ENCODE measurements at places on chromosomes 5 and 9. TPM values are rescaled to one million over a fixed set of nuclear protein-coding genes. Genes with fewer than 3 reads are reported as not detected.

GRCh38 chr5:125357660-125358059 is 611.2 kb upstream of the ZNF608 start:
- DNase-seq: no peak

GRCh38 chr5:167412556-167412955 is 878.9 kb upstream of the WWC1 start:
- no peak for DNase-seq

CDC14B gene
- 0.74 TPM for total RNA-seq

TEK gene
- 38.9 TPM for total RNA-seq

GRCh38 chr9:15192856-15193255 is 114.2 kb downstream of the TTC39B start:
- no peak for DNase-seq

LMBRD2 gene
- total RNA-seq: 5.2 TPM

C9orf153 gene
- total RNA-seq: 0.66 TPM

GRCh38 chr9:18568973-18569372 is 95.0 kb downstream of the ADAMTSL1 start:
- DNase-seq: no peak

- no peak for DNase-seq
Observed at GRCh38 chr9:136857166-136857565, 5.0 kb downstream of the MAMDC4 start.

EXD3 gene
- 30.3 TPM for total RNA-seq

DNA sequence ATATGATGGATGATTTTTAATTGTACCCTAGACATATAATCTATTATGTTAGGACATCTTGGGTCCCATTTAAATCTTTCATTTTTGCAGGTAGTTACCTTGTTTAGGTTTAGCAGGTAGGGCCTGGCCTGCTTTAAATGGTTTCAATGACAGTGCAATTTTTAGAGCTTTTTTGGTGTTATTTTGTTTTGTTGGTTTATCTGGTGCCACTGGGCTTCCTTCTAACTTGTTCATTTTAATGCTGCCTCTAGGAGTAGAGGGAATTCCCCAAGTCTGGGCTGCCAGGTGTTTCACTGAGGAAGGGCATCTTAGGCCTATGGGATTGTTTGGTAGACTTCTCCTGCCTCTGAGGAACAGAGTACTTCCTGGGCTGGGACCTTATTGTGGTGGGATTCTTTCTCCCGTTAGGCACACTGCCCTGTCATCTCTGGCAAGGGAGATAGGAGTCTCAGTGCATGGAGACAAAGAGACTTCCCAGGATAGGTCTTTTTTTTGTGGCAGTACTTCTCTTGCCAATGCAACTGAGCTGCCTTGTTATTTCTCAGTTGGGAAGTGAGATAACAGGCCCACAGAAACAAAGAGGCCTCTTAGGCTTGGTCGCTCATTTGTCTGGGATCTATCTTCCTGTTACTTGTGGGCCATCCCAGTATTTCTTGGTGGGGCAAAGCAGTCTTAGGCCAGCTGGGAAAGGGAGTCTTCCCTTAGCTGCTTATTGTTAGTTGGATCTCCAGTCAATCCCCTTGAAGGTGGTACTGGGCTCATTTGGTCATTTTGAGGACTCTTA is 282.9 kb downstream of the FER start:
- no peak for DNase-seq

DNA sequence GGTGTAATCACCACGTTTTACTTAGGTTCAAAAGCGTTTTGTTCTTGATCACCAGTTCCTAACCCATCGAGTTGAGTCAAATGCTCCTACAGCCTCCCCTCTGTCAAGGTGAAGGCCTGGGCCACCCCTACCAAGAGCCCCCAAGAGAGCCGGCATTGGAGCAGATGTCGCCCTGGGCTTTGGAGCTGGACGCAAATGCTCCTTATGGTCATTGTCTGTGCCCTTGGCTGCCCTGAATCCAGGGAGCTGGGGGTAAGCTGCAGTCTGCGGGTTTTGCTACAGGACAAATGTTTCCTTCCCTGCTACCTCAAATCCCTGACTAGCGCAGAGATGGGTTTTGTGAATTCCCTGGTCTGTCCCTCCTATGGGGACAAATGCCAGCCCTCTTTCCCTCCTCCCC is 4.9 kb downstream of the RNF183 start:
- no peak for DNase-seq

PDE8B gene
- total RNA-seq: not detected

- no peak for DNase-seq
Observed at GRCh38 chr5:109335114-109335513, 74.7 kb downstream of the PJA2 start.

DNA sequence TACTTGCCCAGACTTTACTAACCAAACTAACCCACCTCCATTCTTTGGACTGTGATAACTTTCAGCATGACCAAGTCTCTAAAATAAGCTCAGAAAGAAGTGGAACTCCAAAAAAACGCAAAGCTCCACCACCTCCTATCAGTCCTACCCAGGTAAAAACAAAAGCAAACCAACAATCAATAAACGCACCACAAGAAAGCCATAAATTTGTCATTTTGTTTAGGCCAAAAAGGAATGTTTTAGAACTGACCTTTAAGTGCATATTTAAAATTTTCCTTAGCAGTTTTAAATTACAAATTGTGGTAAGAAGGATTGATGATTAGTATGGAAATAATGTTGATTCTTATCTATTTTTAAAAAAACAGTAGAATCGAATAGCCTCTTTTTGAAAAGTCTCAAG is 25.5 kb upstream of the TTC23L start:
- no peak for DNase-seq

DNA sequence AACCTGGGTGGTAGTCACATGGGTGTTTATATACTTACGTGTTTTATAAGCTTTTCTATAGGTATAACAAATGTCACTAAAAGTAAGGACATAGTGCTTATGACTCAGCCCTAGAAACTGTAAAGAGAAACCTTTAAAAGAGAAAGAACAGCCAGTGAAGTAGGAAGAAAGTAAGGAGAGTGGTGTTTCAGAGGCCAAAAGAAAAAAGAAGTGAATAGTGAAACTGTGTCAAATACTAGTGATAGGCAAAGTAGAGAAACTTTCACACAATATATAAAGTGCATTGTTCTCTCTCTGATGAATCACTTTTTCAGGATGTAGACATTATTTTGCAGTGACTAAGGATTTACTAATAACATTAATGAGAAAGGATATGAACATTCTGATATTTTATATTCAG is 74.2 kb upstream of the SUSD1 start:
- DNase-seq: peak; percentile 85

DNA sequence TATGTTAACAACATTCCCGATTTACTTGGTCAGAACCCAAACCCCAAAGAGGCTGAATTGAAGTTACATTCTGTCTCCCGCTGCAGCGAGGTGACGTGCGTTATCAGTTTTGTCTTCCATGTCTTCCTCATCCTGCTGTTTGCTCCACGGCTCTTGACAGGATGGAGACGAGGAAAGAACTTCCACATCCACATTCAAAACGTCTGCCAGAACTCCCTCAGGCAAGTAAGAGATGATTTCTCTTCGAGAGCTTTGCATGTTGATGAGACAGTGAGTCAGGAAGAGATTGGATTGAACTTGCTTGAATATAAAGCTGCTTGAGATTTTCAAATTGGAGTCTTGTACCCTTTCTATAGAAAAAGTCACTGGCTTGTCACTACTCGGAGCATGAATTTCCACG is 242.6 kb downstream of the AUH start:
- no peak for DNase-seq

DNA sequence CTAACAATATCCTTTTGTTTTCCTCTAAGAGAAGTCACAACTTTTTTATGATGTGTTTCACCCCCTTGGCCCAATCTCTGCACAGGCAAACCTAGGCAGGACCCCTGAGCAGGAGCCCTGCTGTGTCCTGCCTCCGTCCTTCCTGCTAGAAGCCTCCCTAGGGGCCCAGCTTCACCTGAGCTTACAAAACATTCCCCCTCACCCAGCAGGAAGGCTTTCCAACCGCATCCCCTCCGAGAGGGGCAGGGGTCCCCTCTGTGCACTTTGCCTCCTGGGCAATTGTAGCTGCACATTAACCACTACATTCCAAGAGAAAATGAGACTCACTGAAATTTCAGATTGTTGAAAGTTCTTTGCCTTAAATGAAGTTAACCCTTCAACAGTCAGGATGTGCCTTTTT is 176.2 kb downstream of the IRX2 start:
- DNase-seq: no peak

GRCh38 chr5:115946655-115947054 is 15.6 kb upstream of the LVRN start:
- DNase-seq: no peak

C5orf52 gene
- total RNA-seq: not detected

- DNase-seq: peak; percentile 37
Observed at GRCh38 chr5:61256474-61256873, 75.6 kb upstream of the ZSWIM6 start.

DNA sequence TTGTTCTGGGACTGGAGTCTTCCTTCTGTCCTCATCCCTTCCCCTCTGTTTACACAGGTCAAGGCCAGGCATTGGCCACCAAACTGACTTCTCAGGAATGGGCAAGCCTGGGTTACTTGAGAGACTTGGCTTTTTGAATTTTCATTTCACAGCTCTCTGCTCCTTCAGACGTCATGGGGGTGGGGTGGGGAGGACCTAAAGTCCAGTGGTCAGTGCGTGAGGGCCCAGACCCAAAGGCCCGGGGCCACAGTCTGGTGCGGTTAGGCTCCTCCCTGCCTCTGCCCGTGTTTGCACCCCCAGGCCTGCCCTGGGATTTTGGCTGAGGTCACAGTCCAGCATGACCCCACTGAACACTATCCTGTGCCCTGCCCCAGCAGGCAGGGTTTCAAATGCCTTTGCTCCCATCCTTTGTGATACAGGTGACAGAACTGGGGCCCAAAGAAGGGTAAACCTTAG is 4.1 kb upstream of the CXXC5 start:
- no peak for DNase-seq

DNA sequence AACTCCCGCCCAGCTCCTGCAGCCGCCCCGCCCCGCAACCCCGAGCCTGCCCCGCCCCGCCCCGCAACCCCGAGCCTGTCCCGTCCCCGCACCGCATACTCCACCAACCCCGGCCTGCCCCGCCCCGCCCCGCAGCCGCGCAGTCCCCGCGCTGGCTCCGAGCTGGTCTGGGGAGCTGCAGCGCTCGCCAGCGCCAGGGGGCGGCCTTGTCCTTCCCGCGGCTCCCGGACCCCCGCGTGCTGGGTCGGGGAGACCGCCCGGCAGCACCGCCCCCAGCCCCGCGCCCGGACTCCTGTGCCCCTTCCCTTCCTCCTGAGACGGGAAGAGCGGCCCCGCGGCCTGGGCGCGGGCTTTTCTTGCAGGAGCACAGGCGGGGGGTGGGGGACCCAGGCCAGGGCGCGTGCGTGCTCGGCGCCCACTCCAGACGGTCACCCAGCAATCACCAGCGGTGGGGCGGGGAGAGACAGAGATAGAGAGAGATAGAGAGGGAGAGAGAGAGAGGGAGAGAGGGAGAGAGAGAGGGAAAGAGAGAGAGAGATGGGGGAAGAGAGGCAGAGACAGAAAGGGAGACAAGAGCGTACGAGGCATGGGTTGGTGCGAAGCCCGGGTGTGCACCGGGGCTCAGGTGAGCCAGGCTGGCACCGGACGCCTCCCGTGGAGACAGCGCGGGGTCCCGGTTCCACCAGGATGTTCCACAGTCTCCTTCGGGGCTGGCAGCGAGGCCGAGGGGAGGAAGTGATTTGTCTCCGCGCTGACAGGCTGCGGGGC is 14.7 kb upstream of the TMEM250 start:
- no peak for DNase-seq

DNA sequence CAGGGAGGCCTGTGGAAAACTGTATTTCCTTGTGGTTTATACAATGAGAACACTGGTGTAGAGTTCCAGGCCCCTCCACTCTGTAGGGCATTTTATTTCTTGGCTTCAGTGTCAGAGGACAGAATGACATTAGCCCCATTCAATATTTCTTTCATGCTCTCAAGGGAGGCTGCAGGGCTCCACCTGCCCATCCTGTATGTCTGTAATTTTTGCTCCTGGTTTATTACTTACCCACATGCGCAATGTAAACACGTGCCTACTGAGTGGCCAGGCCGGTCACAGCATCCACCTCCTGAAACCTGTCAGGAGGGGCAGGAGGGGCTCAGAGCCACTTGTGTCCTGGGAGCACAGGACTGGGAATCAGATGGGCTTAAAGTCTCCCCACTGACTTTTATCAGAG is 82.4 kb downstream of the GADD45G start:
- no peak for DNase-seq

DNA sequence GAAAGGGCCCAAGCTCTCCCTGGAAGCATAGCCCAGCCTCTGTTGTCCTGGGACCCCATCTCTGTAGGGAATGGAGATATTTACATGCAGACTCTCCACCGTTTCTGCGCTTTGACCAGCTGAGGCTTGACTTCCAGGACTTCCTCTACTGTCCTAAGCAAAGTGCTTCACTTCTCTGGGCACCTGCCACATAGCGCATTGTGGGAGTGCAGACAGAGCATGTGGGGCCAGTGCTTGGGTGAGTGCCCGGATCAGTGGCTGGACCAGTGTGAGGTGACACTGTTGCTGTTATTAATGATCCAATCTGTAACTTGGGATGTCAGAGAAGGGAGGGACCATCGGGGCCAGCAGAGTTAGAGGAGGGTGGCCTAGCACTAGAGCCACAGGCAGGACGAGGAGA is 10.5 kb downstream of the CXCL14 start:
- DNase-seq: no peak

DNA sequence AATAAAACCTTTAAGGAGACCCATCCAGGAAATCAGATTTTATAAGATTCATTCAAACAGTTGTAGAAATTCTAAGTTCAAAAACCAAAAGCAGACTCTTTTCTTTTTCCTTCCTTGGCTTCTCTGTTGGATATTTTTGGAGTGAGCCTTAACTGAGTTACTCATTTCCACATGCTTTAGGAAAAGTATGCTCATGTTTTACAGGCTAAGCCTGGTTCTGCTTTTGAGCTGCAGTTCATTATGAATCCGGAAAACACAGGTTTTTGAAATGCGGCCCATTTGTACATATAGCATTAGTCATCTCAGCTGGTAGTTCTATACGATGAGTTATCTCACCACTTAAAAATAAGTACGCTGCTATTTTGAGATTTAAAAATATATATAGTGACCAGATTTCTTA is 156.6 kb upstream of the DMRT1 start:
- DNase-seq: peak; percentile 89

DNA sequence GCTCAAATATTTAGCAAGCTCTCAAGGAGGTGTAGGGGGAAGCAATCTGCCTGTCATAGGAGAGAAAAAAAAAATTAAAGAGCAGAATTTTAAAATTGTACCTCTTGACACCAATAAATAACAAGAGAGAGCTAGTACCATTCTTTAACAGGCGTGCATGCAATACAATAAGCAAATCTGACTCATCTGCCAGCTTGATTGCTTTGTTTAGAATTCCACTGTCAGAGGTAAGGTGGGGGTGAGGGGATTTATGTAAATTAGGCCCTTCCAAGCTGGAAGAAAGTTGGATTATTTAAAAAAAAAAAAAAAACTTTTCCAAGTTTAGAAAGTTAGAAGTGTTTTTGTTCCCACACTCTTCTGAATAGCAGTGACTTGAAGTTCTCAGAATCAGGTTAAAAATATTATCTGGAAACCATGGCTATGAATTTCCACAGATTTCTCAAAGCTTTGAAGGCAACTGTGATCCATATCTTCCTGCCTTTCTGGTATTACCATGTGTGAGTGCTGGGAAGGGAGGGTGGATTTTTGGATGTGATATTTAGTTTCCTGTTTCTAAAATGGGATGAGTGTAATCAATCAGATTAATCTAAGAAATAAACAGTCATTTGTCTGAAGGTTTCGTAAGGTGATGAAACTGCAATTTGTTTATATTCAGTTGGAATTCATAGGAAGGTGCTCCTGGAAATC is 477.5 kb downstream of the TLE4 start:
- no peak for DNase-seq

RORB gene
- not detected for total RNA-seq

SLCO6A1 gene
- not detected for total RNA-seq

OR13J1 gene
- not detected for total RNA-seq

HSPB3 gene
- not detected for total RNA-seq

DDX31 gene
- 16.4 TPM for total RNA-seq

TMC1 gene
- 1.5 TPM for total RNA-seq

Data from endothelial cell of umbilical vein (primary cell).